ENCODE measurements at places on chromosomes 7 and 10.

DNA sequence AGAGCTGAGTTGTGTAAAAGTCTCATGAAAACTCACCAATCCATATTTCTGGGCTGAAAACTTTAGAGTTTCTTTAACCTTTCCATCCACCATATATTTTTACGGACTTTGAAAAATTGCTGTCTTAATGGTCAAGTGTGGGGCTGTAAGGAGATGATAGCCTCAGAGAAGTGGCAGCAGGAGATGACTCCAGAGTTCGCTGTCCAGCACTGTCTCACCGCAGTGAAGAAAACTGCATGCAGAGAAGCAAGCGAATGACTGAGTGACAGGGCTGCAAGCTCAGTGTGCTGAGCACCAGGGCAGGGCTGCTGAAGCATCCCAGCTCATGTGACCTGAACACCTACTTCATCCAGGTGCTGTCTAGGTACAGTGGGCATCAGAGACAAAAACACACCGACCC lies 564.5 kb downstream of the ACTR3B start:
- DNase-seq: no peak

GRCh38 chr10:130854151-130854550 lies 457.4 kb downstream of the TCERG1L start:
- peak; percentile 1 for DNase-seq

GRCh38 chr10:43962346-43963191 lies 313.9 kb upstream of the ZNF32 start:
- DNase-seq: no peak

DNA sequence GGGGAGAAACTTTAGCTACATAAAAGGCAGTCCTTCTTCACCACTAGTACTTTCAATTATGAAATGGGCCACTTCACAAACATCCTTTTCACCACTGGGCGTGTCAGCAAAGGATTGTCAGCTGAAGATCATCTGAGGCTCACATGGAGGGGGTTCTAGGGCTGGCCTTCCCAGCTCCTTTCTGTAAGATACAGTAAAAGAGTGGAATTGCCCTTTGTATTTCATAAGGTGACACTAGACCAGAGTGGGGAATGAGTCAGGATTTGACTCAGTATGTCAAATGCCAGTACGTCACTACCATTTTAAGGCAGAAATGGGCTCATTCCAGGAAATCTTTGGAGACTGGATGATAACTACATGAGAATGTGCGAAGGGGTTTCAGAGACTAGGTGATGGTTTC lies 21.2 kb upstream of the BLOC1S2 start:
- DNase-seq: no peak

DNA sequence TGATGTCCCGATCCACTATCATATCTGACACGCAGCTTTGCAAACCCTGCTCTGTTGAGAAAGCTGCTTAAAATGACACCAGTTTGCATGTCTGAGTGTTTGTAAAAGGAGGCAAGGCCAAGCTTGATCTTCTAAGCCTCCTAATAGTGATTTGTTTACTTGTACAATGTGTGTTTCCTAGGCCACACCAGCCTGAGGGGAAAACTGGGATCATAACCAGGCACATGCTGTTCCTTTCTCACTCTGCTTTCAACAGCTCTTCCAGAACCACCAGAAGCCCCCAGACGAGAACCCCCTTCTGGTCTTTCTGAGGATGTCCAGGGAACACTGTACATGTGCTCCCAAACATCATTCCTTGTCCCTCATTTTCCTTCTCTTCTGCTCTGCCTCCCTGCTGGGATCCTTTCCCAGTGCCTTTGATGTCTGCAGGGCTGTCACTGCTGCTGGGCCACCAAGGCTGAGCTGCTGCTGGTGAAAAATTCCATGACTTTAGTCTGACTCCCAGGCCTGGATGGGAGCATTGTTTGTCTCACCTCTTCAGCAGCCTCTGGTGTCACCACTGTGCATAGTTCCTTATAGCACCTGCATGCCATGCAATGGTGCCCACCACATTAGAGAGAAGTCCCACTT lies 4.0 kb upstream of the LGI1 start:
- no peak for DNase-seq

DNA sequence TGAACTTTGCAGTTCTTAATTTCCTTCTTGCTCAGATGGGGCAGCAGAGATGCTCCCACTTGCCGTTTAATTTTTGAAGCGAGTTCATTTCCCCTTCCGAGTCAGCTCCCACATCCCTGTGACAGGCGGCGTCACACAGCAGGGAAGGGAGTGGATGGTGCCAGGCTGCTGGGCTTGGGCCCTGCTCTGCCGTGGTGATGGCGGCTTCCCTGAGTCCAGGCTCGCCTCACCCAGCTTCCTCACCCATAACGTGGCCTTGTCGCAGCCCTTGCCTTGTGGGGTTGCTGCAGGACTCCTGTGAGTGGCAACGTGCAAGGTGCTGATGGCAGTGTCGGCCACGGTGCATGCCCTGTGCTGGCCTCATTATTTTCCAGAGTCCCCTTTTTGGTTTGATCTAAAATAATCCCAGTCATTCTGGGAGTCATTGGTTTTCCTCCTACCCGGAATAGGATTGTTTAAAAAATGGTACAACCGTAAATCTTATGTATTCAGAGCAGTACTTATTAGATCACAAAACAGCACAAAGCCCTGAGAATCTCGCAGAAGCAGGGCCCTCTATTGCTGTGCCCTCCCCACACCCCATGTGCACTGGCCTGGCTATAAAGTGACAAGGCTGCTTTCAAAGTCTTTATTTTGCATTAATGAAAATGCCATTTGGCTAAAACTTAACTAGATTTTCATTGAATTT lies 260.1 kb downstream of the WDR37 start:
- no peak for DNase-seq

DNA sequence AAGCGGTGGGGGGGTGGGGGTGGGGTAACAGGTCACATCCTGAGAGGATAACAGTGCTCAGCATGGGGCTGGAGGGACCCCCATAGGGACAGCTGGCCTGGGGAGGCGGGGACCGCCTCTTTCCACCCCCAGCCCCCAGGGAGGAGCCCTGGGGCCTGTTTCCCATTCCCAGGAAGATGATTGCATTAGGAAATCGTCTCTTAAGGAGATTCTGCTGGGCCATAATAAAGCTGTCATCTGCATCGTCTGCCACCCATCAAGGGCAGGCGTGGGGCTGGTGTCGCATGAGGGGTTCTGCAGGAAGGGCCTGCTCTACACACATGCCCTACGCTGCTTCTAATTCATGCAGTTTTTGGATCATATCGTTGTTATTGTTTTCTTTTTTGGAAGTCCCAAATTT lies 17.2 kb downstream of the RET start:
- DNase-seq: no peak

- DNase-seq: peak; percentile 6
Observed at GRCh38 chr10:14478604-14479003, 147.9 kb upstream of the FRMD4A start.

DNA sequence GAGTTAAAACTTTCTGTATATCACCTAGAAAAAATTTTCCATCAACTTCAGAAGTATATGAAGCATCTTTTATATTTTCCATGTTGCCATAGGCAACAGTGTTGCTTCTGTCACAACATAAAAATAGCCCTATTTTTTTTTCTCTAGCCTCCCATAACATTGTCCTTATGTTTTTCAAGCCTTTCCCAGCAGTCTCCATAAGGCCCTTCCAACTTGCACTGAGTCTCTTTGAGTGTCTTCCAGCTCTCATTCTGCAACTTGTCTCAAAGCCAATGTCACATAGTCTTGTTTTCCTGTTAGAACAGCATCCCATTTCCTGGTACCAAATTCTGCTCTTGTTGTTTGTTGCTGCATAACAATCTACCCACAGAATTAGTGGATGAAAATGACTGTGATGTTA lies 1055.5 kb upstream of the GHITM start:
- DNase-seq: no peak

DNA sequence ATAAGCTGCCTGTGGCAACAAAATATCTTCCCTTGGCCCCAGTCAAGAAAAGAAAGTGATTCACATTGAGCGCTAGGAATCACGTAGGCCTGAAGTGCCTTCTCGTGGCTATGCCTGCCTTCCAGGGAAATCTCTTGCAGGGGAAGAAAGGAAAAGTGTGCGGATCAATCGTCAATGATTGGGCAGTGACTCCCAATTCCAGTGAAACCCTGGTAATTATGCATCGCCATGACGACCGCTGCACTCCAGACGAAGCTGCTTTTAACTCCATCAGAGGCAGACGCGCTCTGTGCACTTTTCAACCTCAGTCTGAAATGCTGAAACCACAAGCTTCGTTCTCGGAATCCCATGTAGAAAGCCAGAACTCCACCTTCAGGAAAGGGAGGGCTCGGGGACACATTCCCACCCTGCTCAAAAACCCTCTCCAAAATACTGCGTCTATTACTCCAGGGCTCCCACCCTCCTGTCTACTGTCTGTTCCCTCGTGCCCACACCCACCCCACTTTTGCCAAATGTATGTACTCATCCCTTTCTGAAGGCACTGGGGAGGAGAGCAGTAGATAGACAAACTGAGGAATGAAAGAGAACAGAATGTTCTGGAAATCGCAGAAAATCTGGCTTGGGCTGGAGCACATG lies 24.2 kb upstream of the PRKAG2 start:
- no peak for DNase-seq

Measured in common myeloid progenitor, CD34-positive (primary cell).